OCI-LY7 (cell line): ENCODE measurements at places on chromosomes 6 and 20.

DNA sequence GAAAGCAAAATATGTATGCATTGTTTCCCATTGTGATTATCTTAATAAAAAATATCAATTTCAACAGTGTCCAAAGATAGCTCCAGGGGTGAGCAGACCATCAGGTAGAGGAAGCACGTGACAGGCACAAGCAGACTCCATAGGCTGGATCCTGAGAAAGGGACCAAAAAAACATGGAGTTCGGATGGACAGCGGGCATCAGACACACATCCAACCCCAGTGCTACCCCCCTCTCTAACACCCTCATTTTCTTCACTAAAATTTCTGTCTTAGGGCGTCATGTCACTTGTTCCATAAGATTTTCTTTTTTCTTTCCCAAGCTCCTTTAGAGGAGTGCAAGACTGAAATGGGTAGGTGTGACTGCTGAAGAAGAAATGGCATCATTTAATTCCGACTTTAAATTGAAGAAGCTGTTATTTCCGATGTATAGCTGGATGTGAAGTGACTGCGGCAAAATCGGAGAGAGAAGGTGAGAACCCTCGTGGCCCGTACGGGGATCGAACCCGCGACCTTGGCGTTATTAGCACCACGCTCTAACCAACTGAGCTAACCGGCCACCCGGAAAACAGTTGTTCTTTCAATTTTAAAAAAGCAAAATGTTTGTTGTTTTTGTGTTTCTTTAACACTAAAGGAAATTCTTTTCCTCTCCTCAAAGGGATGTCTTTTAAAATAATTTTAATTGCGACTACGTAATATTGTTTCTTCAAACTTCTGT lies 10.3 kb upstream of the PRSS16 start:
- peak; percentile 6 for DNase-seq

GRCh38 chr20:50014570-50015562 lies 32.1 kb downstream of the SNAI1 start:
- DNase-seq, result no peak

- DNase-seq, result no peak
These were observed 406.0 kb downstream of the GRIK2 start for GRCh38 chr6:101799531-101799930.

- no peak for DNase-seq
These were observed 582.4 kb downstream of the CDH26 start for GRCh38 chr20:60540591-60540990.

GRCh38 chr6:1641343-1641885 lies 31.7 kb downstream of the FOXC1 start:
- DNase-seq, result no peak

GRCh38 chr6:105793130-105793529 lies 293.0 kb upstream of the PRDM1 start:
- DNase-seq, result peak; percentile 81

DNA sequence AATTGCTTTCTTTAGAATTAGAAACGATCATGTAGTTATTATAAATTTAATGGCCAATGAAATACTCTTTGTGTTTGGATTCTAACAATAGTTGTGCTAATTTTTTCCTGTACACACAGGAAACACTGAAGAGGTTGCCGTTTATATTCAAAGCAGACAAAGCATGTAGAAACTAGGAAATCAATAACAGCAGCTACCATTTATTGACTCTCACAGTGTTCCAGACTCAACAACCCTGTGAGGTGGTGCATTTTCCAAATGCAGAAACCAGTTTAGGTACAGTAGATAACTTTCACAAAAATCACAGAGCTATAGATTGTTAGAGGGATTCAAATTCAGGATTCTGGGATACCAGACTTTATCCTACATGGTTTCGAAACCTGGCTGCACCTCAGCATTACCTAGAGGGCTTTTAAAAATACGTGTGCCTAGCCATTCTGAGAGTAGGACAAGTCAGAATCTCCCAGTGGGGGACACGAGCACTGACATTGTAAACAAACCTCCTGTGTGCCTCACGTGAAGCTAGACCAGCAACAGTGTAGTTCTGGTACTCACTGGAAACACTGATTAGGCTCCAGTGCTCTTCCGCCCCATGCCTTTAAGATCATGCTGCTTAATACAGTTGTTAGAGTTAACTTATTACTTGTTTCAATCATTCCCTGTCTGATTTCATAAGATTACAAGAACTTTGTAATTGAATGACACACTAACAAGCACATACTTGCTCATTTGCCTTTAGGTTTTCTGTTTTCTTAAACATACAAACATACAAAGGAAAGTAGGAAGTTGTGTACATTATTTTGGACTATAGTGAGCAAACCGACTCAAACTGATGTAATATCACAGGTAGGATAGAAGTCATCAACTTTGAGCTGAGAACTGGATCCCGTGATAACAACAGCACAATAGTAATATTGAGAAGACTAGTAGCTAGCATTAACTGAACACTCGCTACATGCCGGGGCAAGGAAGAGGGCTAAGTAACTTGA lies 65.8 kb downstream of the MAP3K4 start:
- no peak for DNase-seq

- no peak for DNase-seq
These were observed 36.7 kb upstream of the NNAT start for GRCh38 chr20:37484331-37484730.

GRCh38 chr6:53327017-53327395 lies 21.7 kb downstream of the ELOVL5 start:
- DNase-seq, result no peak

GRCh38 chr20:47156301-47157137 lies 200.0 kb downstream of the ZMYND8 start:
- no peak for DNase-seq

DNA sequence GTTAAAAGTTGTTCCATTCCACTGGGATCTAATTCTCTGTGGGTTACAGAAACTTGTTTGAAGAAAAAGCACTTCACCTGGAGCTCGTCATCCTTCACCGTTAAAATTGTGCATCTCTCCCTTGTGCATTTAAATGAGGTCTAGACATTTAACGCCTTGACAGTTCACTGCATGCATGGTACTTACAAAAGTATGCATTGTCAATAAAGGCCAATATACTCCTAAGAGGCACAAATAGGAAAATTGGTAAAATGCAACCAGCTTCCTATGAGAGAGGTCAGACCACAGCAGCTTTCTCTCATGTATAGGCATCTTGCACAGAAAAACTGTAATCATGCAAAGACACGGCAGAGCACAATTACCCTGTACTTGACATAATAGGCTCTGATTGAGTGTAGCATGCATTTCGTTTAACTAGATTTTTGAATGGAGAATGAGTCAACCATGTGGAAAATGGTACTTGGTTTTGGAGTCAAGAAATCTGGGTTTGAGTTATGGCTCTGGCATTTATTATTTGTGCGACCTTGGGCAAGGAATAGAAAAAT lies 378.5 kb downstream of the RFPL4B start:
- no peak for DNase-seq

DNA sequence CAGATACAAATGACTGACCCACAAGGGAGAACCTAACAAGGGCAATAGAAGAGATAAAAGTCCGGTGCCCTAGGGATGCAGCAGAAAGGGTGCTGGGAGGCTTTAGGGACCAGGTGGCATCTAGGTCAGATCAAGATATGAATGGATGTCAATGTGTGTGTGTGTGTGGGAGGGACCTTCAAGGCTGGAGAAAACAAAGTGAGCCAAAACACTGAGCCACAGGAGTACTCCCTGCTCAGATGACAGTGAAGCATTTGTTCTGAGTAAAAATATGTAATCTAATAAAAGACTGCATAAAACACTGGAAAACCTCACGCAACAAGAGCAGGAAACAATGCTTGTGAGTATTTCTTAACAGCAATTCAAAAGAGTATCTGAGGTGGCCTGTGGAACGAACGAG lies 28.2 kb downstream of the ZNF337 start:
- DNase-seq, result no peak

GRCh38 chr6:125598422-125598821 lies 151.0 kb upstream of the HEY2 start:
- no peak for DNase-seq

- DNase-seq, result no peak
These were observed 43.3 kb downstream of the IRAK1BP1 start for GRCh38 chr6:78910591-78911171.

DNA sequence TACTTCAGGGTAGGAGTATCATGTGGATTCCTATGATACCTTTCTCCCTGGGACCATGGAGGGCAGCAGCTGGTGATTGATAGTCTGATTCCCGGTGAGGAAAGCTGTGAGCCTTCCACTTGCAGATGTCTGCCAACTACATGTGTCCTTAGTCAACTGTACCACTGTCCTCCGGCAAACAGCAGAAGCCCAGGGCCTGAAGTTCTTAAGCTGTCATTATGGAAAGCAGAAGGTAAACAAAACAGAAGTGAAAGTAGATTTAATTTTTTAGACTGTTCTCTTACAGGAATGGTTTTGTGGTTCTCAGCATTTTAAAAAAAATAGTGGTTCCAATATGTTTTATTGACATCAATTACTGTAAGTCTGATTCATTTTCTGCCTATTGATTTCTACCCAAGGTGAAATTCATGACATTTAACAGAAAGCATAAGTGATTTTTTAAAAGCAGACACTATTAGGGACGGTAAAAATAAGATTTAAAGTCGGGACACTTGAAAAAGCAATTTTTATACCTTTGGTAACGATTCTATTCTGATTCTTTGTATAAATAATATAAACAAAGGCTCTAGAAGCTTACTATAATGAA lies 36.6 kb downstream of the PTPN1 start:
- peak; percentile 32 for DNase-seq

DNA sequence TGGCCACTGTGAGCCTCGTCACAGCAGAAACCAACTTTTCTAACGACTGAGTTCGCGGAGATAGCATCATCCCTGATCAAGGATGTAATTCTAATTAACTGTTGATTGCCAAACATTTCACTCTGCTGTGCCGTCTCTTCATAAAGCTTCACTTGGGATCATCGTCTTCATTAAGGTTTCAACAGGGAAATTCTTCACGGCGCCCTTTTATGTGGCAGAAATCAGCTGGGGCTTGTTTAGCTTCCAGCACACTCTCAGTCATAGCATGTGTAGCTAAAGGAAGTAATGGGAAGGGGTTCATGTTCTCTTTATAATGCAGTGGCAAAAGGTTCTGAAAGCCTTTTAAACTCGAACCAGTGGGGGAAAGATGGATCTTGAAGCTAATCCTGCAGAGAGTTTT lies 8.9 kb upstream of the ADRM1 start:
- DNase-seq, result no peak

GRCh38 chr20:45347297-45347935 lies 808 bp downstream of the SDC4 start:
- DNase-seq, result no peak

DNA sequence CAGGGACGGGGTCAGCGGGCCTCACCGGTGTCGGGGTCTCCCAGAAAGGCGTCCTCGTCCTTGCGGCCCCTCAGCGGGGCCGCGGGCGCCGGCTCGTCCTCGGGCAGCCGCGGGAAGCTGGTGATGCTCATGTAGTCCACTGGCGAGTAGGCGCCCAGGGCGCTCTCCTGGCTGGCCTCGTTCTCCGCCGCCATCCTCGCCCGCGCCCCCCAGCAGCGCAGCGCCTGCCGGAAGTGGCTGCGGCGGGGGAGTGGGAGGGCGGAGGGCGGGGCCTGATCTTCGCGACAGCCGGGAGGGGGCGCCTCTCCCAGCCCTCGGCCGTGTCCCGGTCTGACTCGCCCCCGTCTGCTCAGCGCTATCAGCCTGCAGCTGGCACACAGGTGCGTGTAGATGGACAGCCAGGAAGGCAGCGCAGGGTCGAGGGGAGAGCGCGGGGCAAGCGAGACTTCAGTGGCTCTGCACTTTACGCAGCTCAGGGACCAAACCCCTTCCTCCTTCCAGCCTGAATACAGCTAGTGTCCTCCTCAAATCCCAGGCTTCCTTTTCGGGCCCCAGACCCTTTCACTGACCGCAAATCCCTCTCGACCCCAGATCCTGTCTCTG lies at the start of gene GGT7:
GGT7 (minus strand) TSS at position 235 of the 603 bp plus-strand sequence; CDS start at position 194, 41 bp downstream.
- peak; percentile 88 for DNase-seq

GRCh38 chr20:36147690-36148089 lies 6.8 kb upstream of the EPB41L1 start:
- no peak for DNase-seq

GRCh38 chr6:124200661-124201060 lies 397.0 kb downstream of the NKAIN2 start:
- no peak for DNase-seq

DNA sequence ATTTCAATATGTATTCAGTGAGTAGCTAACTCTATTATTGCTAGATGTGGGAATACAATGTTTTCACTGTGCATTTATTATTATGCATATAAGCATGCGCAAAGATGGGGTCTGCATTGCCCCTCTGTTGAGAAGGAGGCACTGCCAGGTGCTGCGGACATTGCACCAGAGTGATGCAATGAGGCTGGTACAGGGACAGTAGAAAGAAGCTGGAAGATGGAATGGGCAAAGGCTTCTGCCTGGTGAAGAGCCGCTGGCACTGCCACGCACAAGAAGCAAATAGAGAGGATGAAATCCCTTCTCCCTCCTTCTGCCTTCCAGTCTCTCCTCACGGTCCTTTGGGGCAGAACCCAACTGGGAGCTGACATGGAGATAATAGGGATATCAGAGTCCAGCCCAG lies 154.5 kb upstream of the TNFAIP3 start:
- no peak for DNase-seq

DNA sequence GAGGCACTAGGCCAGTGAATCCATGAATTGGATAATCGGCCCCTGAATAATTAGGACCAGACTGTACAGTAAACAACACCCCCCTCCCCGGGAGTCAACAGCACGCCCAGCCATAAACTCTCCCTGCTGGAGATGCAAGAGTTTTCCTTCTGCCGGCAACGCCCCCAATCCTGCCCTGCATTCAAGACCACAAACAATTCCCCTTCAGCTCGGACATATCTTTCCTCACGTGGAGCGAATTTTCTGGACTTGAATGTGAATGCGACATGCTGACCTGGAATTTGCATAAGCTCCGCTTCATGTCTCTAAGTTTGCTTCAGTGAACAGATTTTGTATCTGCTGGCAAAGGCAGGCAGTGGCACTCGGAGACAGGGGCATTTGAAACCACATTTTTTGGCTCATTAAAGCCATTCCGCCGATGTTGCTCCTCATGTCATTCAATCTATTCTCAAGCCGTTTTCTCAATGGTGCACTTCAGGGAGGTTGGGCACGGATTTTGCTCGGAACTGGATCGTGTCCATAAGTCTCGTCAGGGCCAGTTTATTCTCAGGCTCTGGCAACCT lies 38.0 kb upstream of the GMPR start:
- DNase-seq, result no peak

GRCh38 chr20:9134346-9134745 lies 65.5 kb downstream of the PLCB4 start:
- no peak for DNase-seq

DNA sequence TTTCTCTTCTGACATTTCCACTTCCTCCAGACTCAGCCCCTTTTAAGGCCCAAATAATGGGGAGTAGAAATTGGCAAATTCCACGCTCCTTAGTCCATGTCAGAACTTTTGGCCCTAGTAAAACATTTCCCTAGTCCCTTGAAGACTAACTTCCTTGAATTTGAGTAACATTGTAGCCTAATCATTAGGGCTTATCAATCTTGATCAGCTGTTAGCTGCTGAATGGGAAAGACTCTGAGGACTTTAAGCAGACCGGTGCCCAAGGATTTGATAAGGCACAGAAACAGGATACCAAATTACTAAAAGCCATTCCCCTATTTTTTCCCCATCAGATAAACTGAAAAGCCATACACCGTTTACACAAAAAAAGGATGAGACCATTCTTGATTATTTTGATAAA lies 37.0 kb upstream of the ECI2 start:
- DNase-seq, result no peak
